SJSA1 (cell line): ENCODE measurements at places on chromosomes 6 and 20.
A peak's percentile ranks its signal among the peaks of the same experiment; 100 is the strongest.

- no peak for DNase-seq
Observed at GRCh38 chr20:25053255-25054031, 4.5 kb downstream of the ACSS1 start.

GRCh38 chr20:62792182-62792939 is 3.9 kb upstream of the MRGBP start:
- no peak for DNase-seq

DNA sequence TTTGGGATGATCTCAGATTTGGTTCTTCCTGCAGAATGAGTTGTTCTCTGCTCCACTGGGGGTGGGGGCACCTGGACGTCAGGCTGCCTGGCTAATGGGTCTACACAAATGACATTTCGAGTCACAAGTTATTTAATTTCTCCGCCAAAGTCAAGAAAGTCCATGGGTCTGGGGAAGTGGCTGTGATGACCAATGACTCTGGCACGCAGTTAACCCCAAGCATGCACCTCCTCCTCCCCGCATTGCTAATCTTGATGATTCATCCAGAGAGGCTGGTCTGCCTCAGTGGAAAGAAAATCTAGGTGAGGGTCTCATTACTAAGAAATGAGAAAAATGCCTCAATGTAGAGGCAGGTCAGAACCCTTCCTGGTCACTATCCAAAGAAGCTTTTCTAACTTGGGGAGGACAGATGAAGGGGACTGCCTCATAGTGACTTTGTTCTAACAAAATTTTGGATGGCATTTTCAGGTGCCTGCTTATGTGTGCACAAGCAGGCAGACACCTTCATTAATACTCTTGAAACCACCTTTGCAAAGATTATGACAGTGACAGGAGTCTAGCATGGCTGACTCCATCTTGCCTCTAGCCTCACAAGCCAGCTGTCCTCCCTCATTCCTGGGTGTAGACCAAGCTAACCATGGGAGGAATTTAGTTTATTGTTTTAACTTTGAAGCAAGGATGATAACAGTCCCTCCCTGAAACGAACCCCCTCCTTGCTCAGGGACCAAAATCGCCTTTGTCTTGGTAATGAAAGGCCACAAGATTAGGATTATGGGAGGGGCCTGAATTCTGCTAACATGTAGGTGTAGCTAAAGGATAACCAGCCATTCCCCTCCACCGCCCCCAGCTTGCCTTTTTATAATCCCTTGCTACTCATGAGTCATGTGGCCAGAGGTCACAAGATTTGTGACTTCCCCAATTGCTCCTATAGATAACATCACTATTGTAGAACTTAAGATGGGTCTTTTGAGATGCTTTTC is 98.6 kb upstream of the MRPS10 start:
- peak; percentile 96 for DNase-seq

DNA sequence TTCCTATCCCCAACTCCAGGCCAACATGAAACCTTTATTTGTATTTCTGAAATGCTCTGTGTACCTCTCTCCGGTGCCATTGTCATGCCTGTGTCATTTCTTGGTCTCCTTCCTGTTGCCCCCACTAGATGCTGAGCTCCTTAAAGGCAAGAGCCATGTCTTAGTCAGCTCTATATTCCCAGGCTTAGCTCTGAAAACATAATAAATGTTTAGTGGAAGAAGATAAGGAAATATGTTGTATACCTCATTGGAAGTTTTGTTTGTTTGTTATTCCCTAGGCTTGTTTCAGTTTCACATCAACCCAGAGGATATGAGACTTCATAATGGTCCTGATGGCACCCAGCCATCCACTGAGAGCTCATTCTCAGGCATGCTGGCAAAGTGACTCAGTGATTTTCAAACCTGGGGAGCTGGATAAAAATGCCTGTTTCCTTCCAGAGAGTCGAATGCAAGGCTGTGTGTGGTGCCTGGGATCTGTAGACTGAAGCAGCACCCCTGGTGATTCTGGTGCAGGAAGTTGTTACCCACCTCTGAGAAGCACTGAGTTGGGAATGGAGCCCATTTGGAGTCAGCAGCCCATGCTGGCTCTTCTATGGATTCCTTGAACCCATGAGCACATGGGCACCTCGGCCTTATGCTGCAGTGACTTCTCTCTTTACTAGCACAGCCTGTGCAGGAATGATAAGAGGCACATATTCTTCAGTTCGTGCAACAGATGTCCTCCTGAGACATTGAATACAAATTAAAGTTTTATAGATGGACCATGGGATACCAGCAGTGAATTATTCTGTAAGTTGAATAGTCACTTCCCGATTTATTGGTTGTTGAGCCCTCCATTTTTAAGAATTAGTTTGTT is 205.2 kb downstream of the FARS2 start:
- peak; percentile 67 for DNase-seq

DNA sequence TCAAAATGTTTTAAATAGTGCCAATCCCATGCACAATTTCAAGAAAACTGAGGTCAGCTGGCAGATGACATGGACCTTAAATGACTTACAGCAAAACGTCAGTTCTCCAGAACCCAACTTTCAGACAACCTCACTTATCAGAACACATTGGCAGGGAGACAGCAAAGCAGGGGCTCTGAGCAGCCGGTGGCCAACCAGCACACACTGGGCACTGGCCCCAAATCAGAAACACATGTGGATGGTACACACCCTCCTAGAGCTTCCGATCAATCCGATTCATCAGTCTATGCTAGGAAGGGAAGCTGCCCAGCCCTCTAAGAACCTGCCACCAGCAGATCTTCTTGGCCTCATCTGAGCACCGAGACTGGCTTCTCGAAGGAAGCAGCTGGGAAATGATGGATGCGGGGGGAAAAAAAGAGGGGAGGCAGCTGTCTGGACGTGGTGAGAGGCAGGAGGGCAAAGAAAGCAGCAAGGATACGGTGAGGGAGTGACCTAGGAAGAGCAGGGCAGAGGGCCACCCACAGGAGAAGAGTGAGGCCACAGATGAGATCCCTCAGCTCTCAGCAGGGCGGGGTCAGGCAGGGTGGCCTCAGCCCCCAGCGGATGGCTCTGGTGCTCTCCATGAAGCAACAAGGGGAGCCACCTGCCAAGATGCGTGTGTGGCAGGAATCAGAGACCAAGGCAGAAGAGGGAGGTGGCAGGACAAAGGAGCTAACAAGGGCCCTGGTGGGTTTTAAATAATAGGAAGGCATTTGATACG is 32.9 kb downstream of the TAF4 start:
- no peak for DNase-seq

GRCh38 chr20:20796766-20797440 is 84.5 kb upstream of the RALGAPA2 start:
- DNase-seq: no peak

GRCh38 chr20:24739746-24740145 is 209.3 kb upstream of the CST7 start:
- DNase-seq: no peak

GRCh38 chr6:14517516-14518105 is 400.0 kb downstream of the CD83 start:
- DNase-seq: no peak

DNA sequence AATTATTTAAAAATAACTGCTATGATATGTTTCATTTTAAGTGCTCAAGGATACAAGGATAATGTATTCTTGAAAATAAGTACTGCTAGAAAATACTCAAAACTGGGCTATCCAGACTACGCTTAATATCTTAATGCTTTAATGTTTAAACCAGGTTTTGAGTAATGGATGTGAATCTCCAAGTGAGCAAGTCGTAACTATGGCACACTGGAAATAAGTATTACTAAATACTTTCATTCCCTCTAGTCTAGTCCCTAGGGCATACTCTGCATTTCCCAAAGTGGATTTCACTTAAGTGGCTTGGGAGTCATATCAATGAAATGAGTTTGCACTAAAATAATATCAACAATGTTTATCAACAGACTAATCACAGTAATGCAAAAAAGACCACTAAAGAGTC is 48.1 kb downstream of the HMGCLL1 start:
- DNase-seq: no peak

GRCh38 chr20:805713-806112 is 27.8 kb upstream of the FAM110A start:
- DNase-seq: no peak
